ENCODE measurements at places on chromosomes 13 and 19. TPM values are rescaled to one million over a fixed set of nuclear protein-coding genes. Genes with fewer than 3 reads are reported as not detected.
A peak's percentile ranks its signal among the peaks of the same experiment; 100 is the strongest.

DNA sequence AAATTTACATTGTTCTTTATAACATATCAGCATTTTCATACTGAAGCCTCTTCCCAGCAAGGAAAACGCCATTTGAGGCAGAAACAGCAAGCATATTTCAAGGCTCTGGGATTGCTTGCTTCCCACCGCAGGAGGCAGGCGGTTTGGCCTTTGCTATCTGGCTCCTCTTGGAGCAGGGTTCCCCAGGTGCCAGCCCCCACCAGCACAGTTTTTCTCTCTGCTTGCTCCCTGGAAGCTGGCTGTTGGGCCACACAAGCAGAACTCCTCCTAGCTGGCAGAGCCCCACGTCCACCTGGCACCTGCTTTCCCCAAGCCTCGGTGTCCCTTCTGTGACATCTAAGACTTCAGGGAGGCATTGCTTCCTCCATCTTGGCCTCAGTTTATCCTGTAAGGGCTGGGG, 16.7 kb downstream of the GATAD2A start:
- no peak for DNase-seq
- H3K4me1 ChIP-seq = peaks cover 22% of the 10 kb centered on the region
- no peaks in the 10 kb centered on the region for H3K27me3 ChIP-seq

GRCh38 chr13:20960663-20961309, 58.2 kb upstream of the XPO4 start:
- no peaks in the 10 kb centered on the region for H3K4me1 ChIP-seq
- DNase-seq = no peak
- no peaks in the 10 kb centered on the region for H3K27me3 ChIP-seq
- no peak overlapping the region for H3K4me3 ChIP-seq

DNA sequence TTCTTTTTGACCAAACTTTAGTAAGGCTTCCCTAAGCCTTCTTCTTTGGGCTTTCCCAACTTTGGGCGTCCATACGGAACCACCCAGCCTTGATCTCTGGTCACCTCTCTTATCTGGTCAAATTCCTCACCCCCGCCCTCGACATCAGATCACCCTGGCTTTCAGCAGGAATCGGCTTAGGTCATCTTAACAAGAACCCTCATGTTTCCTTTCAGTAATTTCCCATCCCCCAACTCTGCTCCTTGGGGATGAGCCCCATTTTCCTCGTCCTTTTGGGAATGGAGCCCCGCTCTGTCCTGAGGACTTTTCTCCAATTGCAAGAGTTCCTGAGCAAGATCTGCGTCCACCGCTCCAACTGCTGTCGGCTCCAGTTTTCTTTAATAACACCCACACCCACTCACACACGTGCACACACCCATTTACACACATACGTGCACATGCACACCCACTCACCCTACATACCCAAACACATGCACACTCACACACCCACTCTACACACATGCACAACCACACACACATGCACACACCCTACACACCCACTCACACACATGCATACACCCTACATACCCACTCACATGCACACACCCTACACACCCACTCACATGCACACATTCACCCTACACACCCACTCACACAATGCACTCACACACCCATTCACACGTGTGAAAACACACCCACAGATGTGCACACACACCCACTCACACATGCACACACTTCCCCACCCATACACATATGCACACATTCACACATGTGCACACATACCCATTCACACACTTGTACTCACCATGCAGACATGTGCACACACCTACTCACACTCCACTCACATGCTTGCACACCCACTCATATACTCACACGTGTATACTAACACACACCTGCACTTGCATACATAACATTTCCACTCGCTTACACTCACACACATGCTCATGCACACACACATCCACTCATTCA, 87.0 kb upstream of the TM9SF2 start:
- peaks cover 27% of the 10 kb centered on the region for H3K4me1 ChIP-seq
- H3K27me3 ChIP-seq = no peaks in the 10 kb centered on the region
- DNase-seq = no peak
- no peaks in the 10 kb centered on the region for H3K36me3 ChIP-seq
- H3K27ac ChIP-seq = peak overlapping the region; percentile 36
- H3K4me3 ChIP-seq = no peak overlapping the region

DNA sequence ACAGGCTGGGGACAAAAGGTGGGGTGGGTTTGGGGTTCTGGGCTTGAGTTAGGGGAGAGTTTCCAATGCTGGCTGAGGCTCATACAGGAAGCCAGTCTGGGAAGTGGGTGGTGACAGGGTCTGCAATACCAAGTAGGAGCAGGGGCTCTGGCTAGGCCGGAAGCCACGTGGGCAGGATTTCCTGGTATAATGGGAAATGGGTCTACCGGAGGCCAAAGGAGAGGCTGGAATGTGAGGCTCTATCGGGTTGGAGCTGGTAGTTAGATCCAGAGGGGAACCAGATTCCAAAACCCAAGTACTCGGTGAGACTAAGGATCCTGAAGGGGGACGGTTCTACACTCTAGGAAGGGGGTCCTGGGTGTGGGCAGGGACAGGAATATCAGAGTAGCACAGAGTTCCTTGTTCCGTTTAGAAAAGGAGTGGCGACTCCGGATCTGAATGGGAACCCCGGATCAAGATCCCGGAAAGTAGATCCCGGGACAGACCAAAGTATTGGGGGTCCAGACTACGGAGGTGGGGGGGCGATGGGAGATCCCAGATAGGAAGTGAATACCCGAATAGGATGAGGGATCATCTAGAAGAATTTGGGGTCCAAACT, 802 bp downstream of the CDC37 start:
- peaks cover 29% of the 10 kb centered on the region for H3K4me1 ChIP-seq
- H3K27me3 ChIP-seq = no peaks in the 10 kb centered on the region
- H3K4me3 ChIP-seq = peak overlapping the region; percentile 83
- DNase-seq = no peak
- no peaks in the 10 kb centered on the region for H3K36me3 ChIP-seq

DNA sequence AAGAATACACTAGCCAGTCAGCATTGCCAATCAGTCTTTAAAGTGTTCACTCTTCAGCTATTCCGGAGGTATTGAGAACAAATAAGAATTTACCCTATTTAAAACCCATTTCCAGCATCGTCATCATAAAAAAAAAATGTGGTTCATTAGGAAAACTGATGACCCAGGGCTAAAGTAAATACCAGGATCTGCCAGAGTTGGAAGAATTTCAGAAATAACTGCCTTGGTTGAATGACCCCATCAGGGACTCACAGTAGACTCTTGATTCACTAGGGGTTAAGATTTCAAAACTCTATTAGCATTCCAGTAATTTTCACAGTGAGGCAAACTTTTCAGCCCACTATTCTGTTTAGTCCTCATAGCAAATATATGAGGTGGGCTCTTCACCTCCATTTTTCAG, 377.0 kb downstream of the ITGBL1 start:
- no peak overlapping the region for H3K27ac ChIP-seq
- no peak for DNase-seq
- H3K27me3 ChIP-seq = no peaks in the 10 kb centered on the region
- no peaks in the 10 kb centered on the region for H3K36me3 ChIP-seq
- no peak overlapping the region for H3K4me3 ChIP-seq

DNA sequence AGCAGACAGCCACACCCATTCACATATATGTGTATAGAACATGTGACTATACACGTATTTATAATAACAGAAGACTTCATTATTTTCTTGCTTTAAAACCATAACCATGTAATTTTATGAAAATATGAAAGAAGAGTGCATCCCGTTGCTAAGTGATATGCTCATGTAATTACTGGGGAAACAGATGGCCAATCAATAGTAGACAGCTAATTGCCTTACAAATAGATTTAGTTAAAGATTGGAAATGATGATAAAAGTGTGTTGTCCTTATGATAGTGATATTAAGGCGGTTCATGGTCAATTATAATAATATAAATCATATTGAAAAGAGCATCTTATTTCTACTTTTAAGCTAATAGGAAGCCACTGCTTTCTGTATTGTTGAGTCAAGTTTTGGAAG, 95.9 kb downstream of the RFC3 start:
- H3K4me3 ChIP-seq = no peak overlapping the region
- no peak for DNase-seq
- no peak overlapping the region for H3K27ac ChIP-seq
- no peaks in the 10 kb centered on the region for H3K27me3 ChIP-seq
- H3K36me3 ChIP-seq = no peaks in the 10 kb centered on the region

GRCh38 chr13:66443926-66444325, 786.2 kb downstream of the PCDH9 start:
- no peak overlapping the region for H3K4me3 ChIP-seq
- H3K27me3 ChIP-seq = no peaks in the 10 kb centered on the region
- no peak for DNase-seq
- H3K27ac ChIP-seq = no peak overlapping the region
- H3K36me3 ChIP-seq = no peaks in the 10 kb centered on the region

- no peak overlapping the region for H3K4me3 ChIP-seq
- H3K36me3 ChIP-seq = no peaks in the 10 kb centered on the region
- H3K27me3 ChIP-seq = no peaks in the 10 kb centered on the region
Measured at GRCh38 chr13:109812382-109812781, 26.0 kb upstream of the IRS2 start.

GRCh38 chr13:102374726-102375125, 27.1 kb downstream of the FGF14 start:
- H3K27ac ChIP-seq = no peak overlapping the region
- H3K4me3 ChIP-seq = no peak overlapping the region
- H3K4me1 ChIP-seq = no peaks in the 10 kb centered on the region
- no peak for DNase-seq
- no peaks in the 10 kb centered on the region for H3K36me3 ChIP-seq
- no peaks in the 10 kb centered on the region for H3K27me3 ChIP-seq

DNA sequence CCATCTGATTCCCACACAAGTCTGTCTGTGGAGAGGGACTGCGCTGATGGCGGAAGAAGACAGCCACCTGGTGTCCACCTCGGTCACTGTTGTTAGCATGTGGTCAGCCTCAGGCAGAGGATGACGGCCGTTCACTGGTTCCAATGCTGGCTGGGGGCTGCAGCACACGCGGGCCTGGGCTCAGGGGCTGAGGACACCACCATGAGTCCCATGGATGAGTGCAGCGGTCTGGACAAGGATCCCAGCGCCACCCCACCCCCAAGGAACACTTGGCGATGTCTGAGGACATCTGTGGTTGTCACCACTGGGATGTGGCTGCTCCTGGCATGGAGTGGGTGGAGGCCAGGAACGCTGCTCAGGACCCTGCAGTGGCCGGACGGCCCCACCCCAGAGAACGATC, 10.9 kb downstream of the DPP9 start:
- H3K4me3 ChIP-seq = no peak overlapping the region
- no peaks in the 10 kb centered on the region for H3K36me3 ChIP-seq

The EPSTI1 gene
- 12.5 TPM for total RNA-seq

The BRME1 gene
- 26.3 TPM for total RNA-seq

The MYO16 gene
- total RNA-seq = 3.1 TPM

The ZFP82 gene
- total RNA-seq = 6.8 TPM

The ZNF101 gene
- total RNA-seq = 9.2 TPM

The ZNF546 gene
- 21.7 TPM for total RNA-seq

The RASIP1 gene
- total RNA-seq = 21.4 TPM

The WIZ gene
- total RNA-seq = 118 TPM

The SLAIN1 gene
- 114 TPM for total RNA-seq
